Activated gamma-delta T cell (primary cell): ENCODE measurements at places on chromosomes 3 and 15.
A peak's percentile ranks its signal among the peaks of the same experiment; 100 is the strongest.

DNA sequence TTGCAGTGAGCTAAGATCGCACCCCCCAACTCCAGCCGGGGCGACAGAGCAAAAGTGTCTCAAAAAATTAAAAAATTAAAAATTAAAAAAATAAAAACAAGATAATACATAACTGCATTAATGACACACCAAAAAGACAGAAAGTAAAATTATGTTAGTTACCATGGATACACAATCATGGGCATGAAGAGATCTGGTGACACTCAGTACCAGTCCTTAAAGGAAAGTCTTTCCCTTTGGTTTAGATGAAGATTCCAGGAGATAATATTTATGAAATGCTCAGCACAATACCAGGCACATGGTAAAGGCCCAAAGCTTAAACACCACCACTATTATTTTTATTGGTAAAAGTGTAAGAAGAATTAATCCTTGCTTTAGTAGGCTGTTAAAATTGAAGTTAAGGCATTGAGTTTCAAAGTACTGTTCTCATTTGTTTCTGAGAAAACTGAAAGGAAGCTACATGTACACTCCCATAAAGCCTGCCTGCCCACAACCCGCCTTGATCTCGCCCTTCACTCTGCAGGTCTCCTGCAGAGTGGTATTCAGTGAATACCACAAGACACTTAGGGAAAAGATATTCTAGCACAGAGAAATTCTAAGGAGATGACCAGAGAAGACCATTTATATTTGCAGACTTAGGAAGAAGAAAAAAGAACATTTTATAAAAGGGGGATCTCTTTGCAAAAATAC is 52.3 kb downstream of the SUCLG2 start:
- no peak for DNase-seq

DNA sequence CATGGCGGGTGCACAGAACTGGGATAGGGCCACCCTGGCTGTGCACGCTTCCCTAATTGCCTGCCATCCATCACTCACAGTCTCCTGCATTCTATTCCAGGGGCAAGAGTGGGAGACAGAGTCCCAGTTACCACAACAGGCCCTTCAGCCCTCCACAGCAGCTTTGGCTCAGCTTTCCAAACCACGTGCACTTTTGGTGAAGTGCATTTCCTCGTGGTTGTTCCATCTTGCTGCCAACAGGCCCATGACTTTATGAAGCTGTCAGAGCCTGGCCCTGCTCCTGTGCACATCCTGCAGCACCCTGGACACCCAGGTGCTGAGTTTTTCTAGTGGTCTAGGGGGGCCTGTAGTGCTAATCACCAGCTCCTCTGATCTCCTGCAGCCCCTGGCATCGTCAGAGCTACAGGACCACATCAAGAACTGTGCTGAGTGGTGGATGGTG is 110.2 kb downstream of the ADCY5 start:
- no peak for DNase-seq

GRCh38 chr3:66478960-66479359 is 21.9 kb downstream of the LRIG1 start:
- no peak for DNase-seq

- DNase-seq: no peak
Observed at GRCh38 chr15:60795471-60795870, 316.5 kb upstream of the ICE2 start.

DNA sequence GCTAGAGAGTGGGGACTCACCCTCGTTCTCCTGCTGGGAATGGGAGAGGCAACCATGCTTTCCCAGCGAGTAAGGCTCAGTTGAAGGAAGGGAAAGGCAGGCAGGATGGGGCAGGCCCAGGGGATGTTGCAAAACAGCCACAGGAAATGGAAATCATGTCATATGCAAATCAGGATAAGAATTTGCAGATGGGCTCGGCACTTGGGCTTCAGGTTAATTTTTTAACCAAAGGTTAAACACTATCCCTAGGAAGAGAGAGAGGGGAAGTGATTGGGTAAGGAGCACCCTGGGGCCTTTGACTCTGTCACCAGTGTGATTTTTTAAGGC is 14.6 kb upstream of the PLA2G4E start:
- DNase-seq: no peak

DNA sequence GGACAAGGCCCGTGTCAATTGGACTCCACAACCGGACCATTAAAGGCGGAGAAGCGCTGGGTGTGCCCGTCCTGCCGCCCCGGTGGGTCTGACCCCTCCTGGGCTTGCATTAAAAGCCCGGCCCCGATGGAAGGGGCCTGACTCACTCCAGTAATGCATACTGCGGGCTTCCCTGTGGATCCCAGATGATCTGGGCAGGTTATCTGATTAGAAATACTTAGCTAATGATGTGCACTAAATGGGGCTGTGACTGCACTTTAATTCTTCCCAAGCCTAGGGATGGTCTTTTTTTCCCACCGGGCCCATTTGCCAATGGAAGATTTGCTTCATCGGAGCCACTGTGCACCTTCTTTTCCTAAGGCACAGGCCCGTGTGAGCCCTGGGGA is 124.9 kb downstream of the TMEM266 start:
- DNase-seq: no peak

- no peak for DNase-seq
Observed at GRCh38 chr3:107271787-107272387, 105.4 kb upstream of the CCDC54 start.

GRCh38 chr15:90015749-90016148 is 14.6 kb downstream of the ZNF710 start:
- DNase-seq: no peak

DNA sequence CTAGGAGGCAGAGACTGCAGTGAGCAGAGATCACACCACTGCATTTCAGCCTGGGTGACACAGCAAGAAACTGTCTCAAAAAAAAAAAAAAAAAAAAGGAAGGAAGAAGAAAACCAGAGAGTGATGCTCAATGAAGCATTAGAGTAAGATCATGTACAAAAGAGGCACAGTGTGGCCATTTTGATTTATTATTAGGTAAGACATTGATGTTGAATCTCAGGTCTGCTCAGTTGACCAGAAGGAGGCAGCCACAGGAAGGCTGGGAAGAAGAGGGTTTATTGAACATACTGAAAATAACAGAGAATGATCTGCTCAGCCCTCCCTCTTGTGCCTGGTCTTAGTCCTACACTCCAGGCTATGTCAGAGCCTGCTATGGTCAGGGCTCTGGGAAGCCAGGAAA is 15.6 kb downstream of the LRRK1 start:
- no peak for DNase-seq

DNA sequence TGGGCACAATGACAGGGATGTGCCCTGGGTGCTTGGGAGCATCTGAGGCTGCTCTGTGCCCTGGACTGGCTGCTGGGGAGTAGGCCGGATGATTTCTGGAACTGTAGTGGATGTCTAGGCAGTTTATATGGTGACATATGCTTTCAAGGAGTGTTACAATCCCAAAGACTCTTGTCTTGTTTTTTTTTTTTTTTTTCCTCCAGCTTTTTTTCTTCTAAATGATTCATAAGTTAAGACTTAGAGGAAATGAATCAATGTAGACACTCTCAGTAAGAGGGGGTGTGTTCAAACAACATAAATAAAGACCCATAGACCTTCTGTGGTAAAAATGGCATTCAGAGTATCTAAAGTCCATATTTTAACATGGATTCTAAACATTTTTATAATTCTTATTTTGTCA is 706.1 kb upstream of the GOLIM4 start:
- DNase-seq: no peak

DNA sequence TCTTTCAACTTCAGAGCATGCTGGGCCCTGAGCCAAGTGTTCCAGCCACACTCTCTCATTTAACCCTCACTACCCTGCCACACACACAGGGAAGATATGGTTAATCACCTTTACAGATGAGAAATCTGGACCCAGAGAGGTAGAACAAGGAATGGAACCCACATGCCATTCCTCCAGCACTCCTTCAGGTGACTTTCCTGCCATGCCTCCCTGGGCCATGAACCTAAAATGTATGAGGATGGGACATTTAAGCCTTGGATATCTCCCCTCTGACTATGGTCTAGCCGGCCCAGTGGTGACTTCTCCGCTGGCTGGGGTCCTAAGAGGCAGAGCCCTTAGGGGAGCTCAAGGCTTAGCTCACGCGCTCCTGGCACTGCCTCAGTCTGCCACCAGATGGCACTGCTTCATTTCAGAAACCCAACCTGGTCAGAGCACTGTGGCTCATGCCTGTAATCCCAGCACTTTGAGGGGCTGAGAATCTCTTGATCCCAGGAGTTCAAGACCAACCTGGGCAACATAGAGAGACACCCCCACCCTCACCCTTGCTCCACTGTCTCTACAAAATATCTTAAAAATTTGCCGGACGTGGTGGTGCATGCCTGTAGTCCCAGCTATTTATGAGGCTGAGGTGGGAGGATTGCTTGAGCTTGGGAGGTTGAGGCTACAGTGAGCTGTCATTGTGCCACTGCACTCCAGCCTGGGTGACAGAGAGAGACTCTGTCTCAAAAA is 2.2 kb upstream of the DCAF1 start:
- peak; percentile 9 for DNase-seq

DNA sequence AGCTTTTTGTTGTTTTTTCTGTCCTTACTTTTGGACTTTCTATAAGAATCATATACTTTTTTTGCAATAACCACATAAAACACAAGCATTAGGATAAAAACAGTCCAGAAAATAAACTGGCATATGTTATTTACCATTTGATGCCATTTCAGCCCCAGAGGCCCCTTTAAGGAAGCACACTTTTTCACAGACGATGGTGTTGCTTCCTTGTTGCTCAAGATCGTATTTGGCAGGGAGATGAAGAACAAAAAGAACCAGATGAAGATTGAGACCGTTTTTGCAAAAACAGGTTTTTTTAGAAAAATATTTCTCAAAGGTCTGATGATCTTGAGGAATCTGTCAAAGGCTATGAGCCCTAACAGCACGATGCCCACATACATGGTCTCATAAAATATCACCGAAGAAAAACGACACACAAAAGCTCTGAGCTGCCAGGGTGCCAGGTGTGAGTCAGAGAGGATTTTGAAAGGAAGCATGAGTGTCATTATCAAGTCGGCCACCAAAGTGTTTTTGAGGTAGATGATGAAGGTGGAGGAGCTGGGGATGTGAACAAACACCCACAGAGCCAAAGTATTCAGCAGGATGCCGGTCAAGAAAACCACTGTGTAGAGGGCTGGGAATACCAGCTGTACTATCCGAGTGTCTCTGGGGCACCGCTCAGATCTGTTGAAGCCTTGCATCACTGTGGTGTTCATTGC is 902 bp downstream of the P2RY13 start:
- no peak for DNase-seq
